ENCODE measurements at places on chromosomes 6 and 20.

GRCh38 chr6:26216359-26216885 is 129.2 kb downstream of the HFE start:
- DNase-seq, result peak; percentile 99

DNA sequence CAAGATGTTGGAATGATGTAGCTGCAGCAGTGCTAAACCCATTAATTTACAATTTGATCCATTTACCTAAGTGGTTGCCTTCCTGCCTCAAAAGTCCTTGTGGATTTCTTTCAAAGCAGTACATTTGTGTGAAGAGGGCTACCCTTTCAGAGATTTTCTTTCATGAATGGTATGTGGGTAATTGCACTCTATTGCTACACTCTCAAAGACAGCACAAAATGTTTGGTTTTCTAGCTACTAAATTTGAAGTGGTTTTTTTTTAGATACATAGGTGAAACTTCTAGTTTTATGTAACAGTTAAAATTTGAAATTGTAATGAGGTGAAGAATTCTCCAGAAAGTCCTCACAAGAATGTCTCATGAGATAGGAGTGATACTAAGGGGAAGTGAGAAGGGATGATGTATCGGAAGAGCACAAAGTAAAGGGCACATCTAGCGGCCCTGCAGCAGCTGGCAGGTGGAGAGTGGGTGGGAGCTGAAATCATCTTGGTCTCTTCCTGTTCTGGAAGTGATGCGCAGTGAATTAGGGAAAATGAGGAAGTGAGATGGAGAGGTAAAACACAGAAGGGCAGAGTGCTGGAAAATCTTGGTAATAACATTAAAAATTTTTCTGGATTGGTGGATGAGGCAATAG is 236.8 kb upstream of the MAN1A1 start:
- no peak for DNase-seq

- no peak for DNase-seq
Observed at GRCh38 chr6:17423026-17423425, 29.6 kb downstream of the CAP2 start.

- DNase-seq, result no peak
Observed at GRCh38 chr6:313917-314316, 21.6 kb downstream of the DUSP22 start.

GRCh38 chr20:63685269-63686026 is 11.0 kb upstream of the TNFRSF6B start:
- DNase-seq, result no peak

GRCh38 chr6:37225350-37226169 is 32.0 kb upstream of the TBC1D22B start:
- no peak for DNase-seq

- no peak for DNase-seq
Observed at GRCh38 chr6:14316651-14317386, 199.2 kb downstream of the CD83 start.

- DNase-seq, result no peak
Observed at GRCh38 chr6:72420409-72420808, 201.5 kb upstream of the KCNQ5 start.

- DNase-seq, result no peak
Observed at GRCh38 chr6:41122918-41123317, 31.2 kb downstream of the TREML1 start.

DNA sequence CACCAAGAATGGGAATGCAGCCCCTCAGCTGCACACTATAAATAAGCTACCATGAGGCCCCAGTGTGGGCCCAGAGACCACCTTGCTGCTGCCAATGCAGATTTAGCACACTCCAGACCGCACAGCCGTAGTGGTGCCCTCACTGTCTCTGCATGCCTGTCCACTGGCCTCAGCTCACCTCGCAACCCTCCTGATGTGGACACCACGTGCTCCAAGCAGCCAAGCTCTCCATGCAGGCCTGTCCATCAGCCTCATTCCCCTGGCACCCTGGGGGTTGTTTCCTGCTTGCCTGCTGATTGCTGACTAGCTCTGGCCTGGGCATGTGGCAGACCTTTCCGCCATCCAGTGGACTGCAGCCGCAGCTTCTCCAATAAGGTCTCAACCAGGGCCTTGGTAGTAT is 36.2 kb downstream of the ZBTB9 start:
- no peak for DNase-seq

GRCh38 chr20:58942549-58942948 is 38.5 kb upstream of the NELFCD start:
- DNase-seq, result no peak

GRCh38 chr20:44526129-44526528 is 4.3 kb upstream of the SERINC3 start:
- no peak for DNase-seq

DNA sequence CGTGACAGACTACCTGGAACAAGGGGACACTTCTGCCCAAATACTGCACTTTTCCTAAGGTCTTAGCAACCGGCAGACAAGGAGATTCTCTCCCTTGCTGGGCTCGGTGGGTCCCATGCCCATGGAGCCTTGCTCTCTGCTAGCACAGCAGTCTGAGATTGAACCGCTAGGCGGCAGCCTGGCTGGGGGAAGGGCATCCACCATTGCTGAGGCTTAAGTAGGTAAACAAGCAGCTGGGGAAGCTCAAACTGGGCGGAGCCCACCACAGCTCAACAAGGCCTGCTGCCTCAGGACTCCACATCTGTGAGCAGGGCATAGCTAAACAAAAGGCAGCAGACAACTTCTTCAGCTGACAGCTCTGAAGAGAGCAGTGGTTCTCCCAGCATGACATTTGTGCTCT is 87.8 kb upstream of the ASCC3 start:
- DNase-seq, result no peak

GRCh38 chr20:16714751-16715150 is 15.1 kb upstream of the SNRPB2 start:
- DNase-seq, result no peak

DNA sequence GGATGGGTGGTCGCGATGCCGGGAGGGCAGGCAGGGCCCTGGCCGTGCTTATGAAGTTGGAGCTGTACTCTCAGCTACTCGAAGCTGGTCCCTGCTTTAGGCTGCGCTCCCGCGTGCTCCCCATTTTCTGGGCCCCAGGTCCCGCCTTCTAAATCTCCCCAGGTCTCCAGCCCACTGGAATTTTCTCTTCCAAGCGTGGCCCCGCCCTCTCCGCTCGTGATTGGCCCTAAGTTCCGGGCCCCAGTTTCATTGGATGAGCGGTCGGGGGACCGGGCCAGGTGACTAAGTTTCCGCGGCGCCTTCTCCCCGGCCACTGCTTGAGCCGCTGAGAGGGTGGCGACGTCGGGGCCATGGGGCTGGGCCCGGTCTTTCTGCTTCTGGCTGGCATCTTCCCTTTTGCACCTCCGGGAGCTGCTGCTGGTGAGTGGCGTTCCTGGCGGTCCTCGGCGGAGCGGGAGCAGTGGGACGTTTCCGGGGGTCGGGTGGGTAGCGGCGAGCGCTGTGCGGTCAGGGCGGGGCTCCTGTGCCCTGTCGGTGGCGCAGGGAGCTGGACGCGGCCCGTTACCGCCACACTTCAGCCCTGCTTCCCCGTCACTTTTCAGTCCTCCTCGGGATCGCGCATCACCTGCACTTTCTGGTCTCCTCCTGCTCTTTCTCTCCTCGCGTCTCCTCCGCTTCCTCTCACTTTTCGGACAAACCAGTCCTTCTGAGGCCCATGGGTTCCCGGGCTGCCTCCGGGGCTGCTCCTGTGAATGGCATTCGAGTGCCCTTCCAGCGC is at the start of gene MICA:
TSS of gene MICA (plus strand) at position 313 of the 778 bp plus-strand sequence. CDS start at position 351, 38 bp downstream.
- peak; percentile 53 for DNase-seq

DNA sequence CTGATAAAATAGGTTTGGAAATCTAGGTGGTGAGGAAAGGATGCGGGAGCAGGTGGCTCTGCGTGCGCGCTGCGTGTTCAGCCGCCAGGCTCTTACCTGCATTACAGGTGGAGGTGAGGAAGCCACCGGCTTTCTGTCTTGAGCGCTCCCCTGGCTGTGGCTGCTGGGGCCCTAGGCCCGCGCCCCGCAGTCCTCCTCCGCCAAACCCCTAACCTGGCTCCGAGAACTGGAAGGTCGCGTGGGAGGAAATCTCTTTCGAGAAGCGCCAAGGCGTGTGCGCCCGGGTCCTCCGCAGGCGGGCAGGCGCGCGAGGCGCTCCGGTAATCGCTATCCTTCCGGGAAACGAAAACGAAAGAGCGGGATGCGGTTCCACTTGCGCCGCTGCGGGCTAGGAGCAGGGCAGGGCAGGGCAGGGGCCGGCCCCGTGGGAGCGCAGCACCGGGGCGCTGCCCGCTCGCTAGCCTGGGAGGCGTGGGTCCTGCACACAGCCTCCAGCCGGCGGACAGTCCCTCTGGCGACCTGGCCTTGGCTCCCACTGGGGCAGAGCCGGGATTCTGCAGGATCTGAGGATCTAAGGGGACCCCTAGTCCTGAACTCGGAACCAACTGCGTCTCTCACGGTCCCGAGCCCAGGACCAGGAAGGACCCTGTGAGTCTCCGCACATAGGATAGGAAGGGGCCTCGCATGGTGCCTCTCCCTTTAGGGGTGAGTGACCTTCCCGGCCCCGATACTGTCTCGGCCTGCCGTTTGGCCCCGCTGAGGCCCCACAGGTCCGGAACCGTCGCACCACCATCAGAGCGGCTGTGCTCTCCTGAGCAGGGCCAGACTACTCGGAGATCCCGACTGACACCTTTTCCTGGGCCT is at the start of gene ETV7:
TSS of gene ETV7 (minus strand) at position 230 of the 864 bp plus-strand sequence. CDS start at position 102, 128 bp downstream.
- DNase-seq, result no peak

DNA sequence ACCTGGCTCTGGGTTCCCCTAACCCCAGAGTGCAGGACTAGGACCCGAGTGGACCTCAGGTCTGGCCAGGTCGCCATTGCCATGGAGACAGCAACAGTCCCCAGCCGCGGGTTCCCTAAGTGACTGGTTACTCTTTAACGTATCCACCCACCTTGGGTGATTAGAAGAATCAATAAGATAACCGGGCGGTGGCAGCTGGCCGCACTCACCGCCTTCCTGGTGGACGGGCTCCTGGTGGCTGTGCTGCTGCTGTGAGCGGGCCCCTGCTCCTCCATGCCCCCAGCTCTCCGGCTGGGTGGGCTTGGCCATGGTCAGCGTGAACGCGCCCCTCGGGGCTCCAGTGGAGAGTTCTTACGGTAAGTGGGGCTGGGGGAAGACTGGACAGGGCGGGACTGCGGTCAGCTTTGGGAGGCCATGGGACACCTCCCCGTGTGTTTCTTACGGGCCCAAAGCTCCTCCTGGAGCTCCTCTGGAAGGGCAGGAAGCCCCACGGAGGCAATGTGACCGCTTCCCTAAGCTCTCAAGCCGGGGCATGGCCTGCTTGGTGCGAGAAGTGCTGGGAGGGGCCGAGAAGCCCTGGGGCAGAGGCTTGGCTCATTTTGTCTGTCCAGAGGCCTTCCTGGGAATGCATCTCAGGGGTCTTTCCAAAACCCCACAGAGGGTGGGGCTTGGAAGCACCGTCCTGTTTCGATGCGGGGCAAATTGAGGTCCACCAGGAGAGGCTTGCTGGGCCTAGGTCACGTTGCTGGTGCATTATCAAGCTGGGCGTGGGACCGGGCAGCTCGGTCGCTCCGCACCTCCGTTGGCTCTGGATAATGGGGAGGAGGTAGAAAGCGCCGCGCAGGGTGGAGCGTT is at the start of gene HNF4A:
TSS of gene HNF4A (plus strand) at position 202 of the 855 bp plus-strand sequence. CDS start at position 308, 106 bp downstream.
- DNase-seq, result no peak

DNA sequence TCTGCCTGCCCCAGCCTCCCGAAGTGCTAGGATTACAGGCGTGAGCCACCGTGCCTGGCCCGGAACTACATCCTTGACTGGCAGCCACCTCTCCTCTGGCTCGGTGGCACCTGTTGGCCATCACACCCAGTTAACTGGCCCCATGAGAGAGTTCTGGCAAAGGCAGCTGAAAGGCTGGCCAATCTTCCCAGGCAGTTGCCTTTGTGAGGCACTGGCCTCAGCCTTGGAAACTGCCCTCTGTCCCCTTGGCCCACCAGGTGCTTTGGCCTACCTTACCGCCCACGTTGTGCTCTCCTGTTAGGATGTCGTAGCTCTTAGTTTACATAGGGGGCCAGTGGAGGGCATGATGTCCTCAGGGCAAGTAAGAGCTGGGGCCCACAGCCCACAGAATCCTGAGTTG is 9.6 kb upstream of the MANBAL start:
- no peak for DNase-seq

DNA sequence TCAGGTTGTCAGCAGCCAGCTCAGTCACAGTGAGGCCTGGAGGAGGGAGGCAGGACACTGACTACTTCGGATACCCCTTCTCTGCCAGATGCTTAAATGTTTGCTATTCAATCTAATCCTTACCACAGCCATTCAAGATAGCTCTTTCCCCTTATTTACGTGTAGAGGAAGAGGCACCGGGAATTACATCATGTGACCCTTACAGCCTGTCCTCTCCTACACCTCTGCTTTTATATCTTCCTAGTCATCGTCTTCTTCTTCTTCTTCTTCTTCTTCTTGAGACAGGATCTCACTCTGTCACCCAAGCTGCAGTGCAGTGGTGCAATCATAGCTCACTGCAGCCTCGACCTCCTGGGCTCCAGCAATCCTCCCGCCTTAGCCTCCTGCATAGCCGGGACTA is 148.1 kb upstream of the NEDD9 start:
- no peak for DNase-seq

DNA sequence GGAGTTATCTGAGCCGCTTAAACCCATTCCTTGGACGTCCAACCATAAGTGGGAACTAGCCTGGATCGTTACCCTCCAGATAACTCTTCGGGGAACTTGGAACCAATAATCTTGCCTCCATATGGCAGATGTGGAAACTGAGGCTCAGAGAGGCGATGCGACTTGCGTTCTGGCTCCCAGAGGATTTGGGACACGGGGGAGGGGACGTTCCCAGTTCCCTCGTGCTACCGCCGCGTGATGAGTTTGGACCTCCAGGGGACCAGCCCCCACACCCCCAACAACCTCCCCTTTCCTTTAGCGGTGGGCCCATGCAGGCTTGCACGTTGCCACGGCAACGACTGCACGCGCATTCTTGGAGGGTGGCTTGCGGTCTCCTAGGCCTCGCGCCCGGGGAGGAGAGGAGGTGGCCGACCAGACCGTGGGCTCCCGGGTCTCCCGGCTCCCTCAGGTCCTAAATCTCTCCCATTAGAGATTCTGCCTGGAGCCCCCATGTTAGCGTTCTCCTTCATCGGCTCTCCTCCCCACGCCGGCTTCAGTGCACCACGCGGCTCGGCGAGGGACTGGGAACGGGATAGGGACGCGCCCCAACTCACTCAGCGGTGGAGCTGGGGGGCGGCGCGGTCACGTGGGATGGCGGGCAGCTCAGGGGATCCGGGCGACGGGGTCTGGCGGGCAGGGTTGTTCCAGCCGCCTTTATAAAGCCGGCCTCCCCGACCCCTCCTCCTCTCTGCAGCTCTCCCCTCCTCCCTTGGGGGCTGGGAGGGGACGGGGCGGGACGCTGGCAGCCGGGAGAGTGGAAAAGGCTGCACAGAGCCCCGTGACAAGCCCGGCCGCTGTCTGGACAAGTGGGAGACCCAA is at the start of gene PLTP:
TSS of gene PLTP (minus strand) at position 670 of the 858 bp plus-strand sequence. CDS start 703 bp downstream, outside the sequence.
- no peak for DNase-seq
